Activated CD8-positive, alpha-beta memory T cell treated with anti-CD3 and anti-CD28 coated beads, Interleukin-2, amount 10 ng/mL, durations not matched to agents 7 days and 5 days (primary cell): ENCODE measurements at places on chromosomes 1 and 21.

DNA sequence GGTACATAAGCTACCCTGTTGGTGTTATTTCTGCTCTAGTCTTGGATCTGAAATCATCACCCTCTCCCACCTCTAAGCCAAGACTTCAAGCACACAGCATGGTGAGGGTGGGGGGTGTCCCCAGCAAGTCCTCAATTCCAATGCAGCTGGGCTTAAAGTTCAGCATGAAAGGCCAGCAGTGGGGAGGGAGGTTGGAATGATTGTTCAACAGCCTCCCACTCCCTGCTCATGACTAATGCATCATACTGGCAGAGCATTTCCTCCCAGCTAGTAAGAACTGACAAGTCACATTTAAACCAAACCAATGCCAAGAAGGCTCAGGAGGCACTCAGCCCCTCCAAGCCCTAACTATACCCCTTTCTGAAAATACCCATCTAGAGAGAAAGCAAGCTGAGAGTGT lies 50.1 kb downstream of the TIAM1 start:
- no peaks in the 10 kb centered on the region for H3K27me3 ChIP-seq
- H3K27ac ChIP-seq, result no peak overlapping the region
- H3K4me1 ChIP-seq, result peaks cover 9% of the 10 kb centered on the region
- no peaks in the 10 kb centered on the region for H3K36me3 ChIP-seq

GRCh38 chr21:32461503-32461902 lies 49.0 kb downstream of the EVA1C start:
- no peak for DNase-seq
- H3K27ac ChIP-seq, result no peak overlapping the region
- H3K27me3 ChIP-seq, result no peaks in the 10 kb centered on the region
- H3K4me1 ChIP-seq, result no peaks in the 10 kb centered on the region
- peaks cover 1% of the 10 kb centered on the region for H3K36me3 ChIP-seq

DNA sequence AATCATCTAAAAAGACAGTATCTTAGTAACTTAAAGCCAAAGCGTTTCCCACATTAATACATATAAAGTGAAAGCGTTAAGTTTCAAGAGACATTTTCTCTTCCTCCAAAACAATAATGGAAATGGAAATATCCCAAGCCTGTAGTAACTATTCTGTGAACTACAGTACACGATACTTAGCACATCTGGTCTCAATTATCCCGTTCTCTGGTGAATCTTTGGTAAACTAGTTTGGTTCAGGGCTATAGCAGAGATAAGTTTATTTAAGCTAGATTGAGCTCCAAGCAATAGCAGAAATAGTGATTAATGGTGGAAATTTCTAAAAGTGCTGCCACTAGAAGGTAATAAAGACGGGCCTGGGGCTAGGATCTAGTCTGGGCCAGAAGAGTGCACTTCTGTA lies 55.2 kb downstream of the PCNX2 start:
- peaks cover 13% of the 10 kb centered on the region for H3K36me3 ChIP-seq
- H3K27ac ChIP-seq, result no peak overlapping the region
- peaks cover 4% of the 10 kb centered on the region for H3K4me1 ChIP-seq
- no peaks in the 10 kb centered on the region for H3K27me3 ChIP-seq
- no peak overlapping the region for H3K4me3 ChIP-seq

DNA sequence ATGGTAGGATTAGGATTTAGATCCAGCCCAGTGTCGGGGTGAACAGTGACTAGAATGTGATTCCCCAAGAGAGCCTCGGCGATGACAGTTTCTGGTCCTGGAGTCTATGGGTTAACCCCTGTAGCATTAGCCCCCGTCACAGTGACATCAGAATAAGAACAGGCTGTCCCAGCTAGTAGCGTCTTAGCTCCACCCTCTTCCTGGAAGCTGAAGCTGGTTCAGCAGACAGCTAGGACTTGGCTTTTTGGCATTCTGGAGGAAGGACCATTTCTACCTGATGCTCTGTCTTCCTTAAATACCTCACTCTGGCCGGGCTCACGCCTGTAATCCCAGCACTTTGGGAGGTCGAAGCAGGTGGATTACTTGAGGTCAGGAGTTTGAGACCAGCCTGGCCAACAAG lies 5.0 kb downstream of the NDUFS2 start:
- H3K36me3 ChIP-seq, result peaks cover 51% of the 10 kb centered on the region
- no peak overlapping the region for H3K27ac ChIP-seq
- H3K4me3 ChIP-seq, result no peak overlapping the region
- no peaks in the 10 kb centered on the region for H3K27me3 ChIP-seq
- no peak for DNase-seq

GRCh38 chr1:21818656-21819055 lies 6.6 kb downstream of the LDLRAD2 start:
- H3K4me3 ChIP-seq, result no peak overlapping the region
- H3K27me3 ChIP-seq, result peaks cover 11% of the 10 kb centered on the region
- H3K4me1 ChIP-seq, result peaks cover 7% of the 10 kb centered on the region
- H3K36me3 ChIP-seq, result no peaks in the 10 kb centered on the region

- peak within 1 kb of the TSS; percentile 61 for H3K4me3 ChIP-seq
- H3K36me3 ChIP-seq, result no peaks in the 10 kb centered on the region
- peaks cover 38% of the 10 kb centered on the region for H3K4me1 ChIP-seq
- peak; percentile 57 for DNase-seq
- no peak within 1 kb of the TSS for H3K27ac ChIP-seq
These were observed at the start of gene CNIH3 for GRCh38 chr1:224615861-224616755. TSS of gene CNIH3 (plus strand) at chr1:224616317. CDS start at chr1:224617175, 858 bp downstream.

DNA sequence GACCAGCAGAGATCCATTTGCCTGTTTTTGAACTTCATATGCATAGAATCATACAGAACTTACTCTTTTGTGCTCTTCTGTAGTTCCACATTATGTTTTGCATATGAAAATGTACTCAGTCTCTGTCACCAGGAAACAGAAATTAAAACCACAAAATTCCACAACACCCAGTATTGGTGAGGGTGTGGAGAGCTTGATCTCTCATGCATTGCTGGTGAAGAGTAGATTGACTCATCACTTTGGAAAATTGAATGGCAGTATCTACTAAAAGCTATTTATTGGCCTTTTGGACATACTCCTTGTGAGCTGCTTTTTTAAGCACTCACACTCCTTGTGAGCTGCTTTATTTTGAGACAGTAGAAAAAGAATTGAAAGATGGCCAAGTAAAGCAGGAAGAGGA lies 43.3 kb downstream of the VTCN1 start:
- no peak overlapping the region for H3K27ac ChIP-seq
- H3K36me3 ChIP-seq, result no peaks in the 10 kb centered on the region
- peaks cover 14% of the 10 kb centered on the region for H3K27me3 ChIP-seq
- no peaks in the 10 kb centered on the region for H3K4me1 ChIP-seq

DNA sequence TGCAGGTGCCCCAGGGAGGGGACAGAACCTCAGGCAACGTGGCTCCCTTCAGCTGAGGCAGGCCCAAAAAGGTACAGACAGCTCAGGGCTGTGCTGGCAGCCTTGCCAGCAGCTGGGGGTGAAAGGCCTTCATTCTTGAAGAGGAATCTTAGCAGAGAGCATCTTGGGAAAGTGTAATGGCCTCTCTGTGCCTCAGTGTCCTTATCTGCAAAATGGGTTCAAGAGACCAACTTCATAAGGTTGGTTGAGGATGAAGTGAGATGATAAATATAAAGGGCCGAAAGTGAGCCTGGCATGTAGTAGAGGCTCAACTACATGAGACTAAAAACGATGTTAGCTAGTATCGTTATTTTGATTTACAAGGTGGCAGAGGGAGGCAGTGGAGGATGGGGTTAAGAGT lies 26.2 kb downstream of the TMCO4 start:
- no peak overlapping the region for H3K4me3 ChIP-seq
- no peak overlapping the region for H3K27ac ChIP-seq
- no peak for DNase-seq
- H3K4me1 ChIP-seq, result no peaks in the 10 kb centered on the region

DNA sequence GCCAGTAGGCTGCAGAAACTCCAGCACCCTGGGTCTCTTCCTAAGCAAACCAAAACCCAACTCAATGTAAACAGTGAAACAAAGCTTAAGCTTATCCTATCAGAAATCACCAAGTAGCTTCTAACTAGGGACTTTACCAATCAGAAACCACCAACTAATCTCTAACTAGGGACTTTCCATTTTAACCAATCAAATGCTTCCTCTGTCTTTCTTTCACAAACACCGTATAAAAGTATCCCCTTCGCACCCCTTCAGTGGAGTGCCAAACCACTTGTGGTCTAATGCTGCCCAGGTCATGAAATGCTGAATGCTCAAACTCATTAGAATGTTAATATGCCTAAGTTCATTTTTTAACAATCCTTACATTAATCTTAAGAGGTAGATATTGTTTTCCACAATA lies 250.5 kb upstream of the DUSP10 start:
- DNase-seq, result no peak
- no peak overlapping the region for H3K4me3 ChIP-seq
- H3K36me3 ChIP-seq, result peaks cover 1% of the 10 kb centered on the region

DNA sequence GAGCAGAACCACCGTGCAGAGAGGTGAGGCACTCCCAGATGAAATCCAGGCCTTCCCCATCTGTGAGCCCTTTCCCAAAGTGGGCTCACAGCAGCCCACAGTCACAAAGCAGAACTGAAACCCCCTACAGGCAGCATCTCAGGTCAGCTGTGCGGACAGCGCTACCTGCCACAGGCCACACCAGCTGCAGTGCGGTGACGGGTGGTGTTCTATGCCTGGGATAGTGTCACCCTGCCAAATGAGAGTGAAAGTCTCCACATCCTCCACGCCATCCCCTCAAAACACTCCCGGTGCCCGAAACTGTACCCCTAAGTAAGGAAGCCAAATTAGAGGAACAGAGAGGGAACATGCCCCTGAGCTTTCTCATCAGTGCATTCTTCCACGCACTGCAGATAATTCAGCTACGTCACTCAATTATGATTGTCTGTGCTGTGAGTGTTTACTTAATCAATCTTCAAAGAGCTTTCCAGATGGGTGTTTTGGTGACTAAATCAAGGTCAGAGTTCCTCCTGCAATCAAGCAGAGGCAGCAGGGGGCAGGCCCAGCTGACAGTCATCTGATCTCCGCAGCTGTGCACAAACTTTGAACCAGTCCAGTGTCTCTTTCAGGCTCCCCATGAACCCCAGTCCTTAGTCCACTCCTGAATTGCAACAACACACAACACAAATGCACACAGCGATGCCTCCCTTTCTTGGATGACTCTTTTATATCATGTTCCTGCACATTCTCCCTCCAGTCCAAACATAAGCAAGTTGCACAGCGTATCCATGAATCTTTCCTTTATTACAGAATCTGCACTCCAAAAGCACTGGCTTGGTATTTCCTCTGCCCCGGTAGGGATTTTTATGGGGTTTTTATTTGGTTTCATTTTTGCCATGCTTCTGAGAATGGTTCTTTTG lies 150.0 kb downstream of the TOMM20 start:
- H3K4me3 ChIP-seq, result peak overlapping the region; percentile 51
- H3K4me1 ChIP-seq, result peaks cover 73% of the 10 kb centered on the region
- peak; percentile 78 for DNase-seq
- H3K27ac ChIP-seq, result peak overlapping the region; percentile 88

GRCh38 chr1:163191301-163191700 lies 11.4 kb downstream of the RGS5 start:
- no peak overlapping the region for H3K27ac ChIP-seq
- no peaks in the 10 kb centered on the region for H3K4me1 ChIP-seq
- H3K4me3 ChIP-seq, result no peak overlapping the region
- H3K27me3 ChIP-seq, result no peaks in the 10 kb centered on the region
- no peak for DNase-seq

DNA sequence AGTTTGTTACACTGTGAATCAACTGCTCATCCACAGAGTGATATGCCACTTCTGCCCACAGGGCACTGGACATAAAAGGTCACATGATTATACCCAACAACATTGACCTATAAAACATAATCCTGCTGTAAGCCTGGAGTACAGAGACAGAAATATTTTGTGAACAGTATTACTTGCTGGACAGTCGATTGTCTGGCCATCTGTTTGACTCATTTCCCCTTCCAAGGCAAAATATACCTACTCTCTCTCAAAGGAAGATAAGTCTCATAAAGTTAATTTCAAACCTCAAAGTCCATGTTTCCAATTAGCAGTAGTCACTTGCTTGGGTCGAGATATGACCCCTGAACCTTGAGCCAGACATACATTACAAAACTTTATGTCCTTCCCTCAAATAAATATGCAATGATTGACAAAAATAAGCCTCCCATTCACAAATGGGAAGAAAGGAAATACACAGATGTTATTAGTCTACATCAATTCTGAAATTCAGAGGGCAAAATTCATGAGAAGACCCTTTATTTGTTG lies 39.3 kb upstream of the RGS18 start:
- H3K4me1 ChIP-seq, result no peaks in the 10 kb centered on the region
- no peaks in the 10 kb centered on the region for H3K36me3 ChIP-seq
- DNase-seq, result no peak
- H3K4me3 ChIP-seq, result no peak overlapping the region
- H3K27me3 ChIP-seq, result no peaks in the 10 kb centered on the region
- H3K27ac ChIP-seq, result no peak overlapping the region

DNA sequence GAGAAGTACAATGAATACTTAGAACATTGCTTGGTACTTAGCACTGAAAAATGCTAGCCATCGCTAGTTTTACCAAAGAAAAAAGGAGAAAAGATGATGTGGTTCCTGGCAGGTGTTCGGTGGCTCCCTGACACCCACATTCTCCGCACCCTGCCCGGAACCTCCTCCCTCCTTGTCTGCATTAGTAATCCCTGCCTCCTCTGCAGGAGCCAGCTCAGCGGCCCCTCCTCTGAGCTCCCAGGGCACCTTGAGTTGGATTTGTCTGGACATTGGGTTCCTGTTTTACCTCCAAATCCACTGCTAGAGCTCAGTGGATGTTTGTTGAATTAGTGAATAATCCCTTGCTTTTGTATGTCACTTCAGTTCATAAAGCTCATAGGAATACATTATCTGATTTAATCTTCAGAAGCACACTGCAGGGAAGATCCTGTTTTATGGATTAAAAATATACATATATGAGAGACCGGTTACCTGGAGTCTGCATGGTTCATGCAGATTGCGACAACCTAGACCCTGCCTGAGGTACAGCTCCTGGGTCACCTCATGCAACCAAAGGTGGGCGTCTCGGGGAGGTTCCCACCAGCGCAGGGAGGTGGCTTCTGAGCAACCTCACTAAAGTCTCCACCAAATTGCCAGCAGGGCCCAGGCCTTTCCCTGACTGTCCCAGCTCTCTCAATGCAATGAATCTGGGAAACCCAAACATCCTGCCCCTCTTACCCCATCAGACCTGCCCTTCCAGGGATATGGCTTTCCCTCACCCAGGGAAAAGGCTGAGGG lies 24.2 kb downstream of the PCAT6 start:
- no peaks in the 10 kb centered on the region for H3K27me3 ChIP-seq
- peaks cover 58% of the 10 kb centered on the region for H3K4me1 ChIP-seq
- DNase-seq, result peak; percentile 47
- H3K36me3 ChIP-seq, result no peaks in the 10 kb centered on the region

DNA sequence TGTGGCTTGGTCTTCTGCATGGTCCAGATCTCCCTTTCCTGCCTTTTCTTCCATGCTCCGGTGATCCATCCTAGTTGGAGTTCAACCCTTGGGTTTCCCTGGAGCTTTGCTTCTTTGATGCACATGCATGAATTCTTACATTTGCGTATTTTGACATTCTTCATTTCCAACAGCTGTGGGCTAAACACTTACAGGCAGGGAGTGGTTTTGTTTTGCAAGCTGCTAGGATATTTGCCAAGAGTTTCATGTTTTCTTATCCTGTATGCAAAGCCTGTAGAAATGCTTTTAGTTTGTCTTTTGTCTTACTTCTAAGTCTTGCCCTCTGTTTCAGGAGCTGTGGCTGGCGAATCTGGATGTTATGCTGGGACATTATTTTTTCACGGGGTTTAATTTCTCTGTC lies 90.3 kb upstream of the PAXBP1 start:
- H3K36me3 ChIP-seq, result no peaks in the 10 kb centered on the region
- H3K4me3 ChIP-seq, result no peak overlapping the region
- H3K4me1 ChIP-seq, result no peaks in the 10 kb centered on the region
- peaks cover 26% of the 10 kb centered on the region for H3K27me3 ChIP-seq
- H3K27ac ChIP-seq, result no peak overlapping the region

GRCh38 chr1:99268021-99268420 lies 3.7 kb downstream of the PLPPR4 start:
- H3K4me1 ChIP-seq, result no peaks in the 10 kb centered on the region
- H3K27ac ChIP-seq, result no peak overlapping the region
- H3K4me3 ChIP-seq, result no peak overlapping the region
- DNase-seq, result no peak
- no peaks in the 10 kb centered on the region for H3K36me3 ChIP-seq
